ENCODE measurements at places on chromosomes 7 and 10.

GRCh38 chr7:117165656-117166055 is 157.2 kb downstream of the WNT2 start:
- DNase-seq: no peak

- no peak for DNase-seq
These were observed 589.1 kb upstream of the GALNT17 start for GRCh38 chr7:70542750-70543376.

- DNase-seq: no peak
These were observed 407.6 kb downstream of the AUTS2 start for GRCh38 chr7:70005891-70006260.

DNA sequence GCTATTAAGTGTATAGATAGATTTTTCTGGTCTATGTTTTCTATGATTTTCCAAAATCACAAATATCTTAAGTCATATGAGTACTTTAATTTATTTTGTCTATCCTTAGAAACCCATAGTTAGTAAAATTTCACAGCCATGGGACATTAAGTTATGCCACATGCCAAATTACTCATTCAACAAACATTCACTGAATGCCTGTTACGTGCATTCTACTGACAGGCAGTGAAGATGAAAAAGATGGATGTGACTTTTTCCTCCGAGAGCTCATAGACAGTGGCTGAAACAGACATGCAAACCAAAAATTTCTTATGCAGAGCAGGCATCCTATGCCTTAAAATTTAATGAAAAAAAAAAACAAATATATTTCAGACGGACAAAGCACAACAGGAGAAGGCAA is 84.9 kb downstream of the CHRM2 start:
- no peak for DNase-seq

DNA sequence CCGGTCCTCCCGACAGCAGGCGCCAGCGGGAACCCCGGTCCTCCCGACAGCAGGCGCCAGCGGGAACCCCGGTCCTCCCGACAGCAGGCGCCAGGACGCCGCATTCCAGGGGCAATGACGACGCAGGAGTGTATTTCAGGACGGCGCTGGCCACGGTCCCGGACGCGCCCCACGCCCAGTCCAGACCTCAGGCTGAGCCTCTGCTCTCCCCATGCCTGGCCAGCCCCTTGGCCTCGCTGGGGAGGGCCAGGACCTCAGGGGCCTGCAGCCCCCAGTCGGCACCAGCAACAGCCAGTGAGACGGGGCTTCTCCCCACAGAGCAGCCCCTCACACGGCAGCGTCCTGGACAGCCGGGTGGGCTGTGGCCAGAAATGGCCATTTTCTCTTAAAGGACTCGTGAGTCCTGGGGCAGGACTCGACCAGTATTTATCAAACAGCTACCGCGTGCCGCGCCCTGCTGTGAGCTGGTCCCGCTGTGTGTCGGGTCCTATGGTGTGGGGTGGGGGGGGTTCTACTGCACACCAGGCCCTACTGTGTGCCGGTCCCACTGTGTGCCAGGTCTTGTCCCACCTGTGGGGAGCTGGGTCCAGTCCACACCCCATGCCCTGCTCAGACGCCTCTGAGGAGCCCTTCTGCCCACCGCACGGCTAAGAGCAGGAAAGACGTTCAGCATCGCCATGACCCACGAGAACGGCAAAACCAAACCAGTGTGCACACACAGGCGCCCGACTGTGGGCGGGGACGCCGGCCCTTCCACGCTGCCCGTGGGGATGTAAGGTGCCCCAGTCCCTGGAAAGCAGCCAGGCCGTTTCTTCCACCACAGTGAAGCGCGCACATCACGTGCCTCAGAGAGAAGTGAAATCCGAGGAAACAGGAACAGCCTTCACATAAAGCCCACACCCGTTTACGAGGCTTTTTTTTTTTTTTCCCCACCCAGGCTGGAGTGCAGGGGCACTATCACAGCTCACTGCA is 33.3 kb downstream of the GET4 start:
- DNase-seq: peak; percentile 55

DNA sequence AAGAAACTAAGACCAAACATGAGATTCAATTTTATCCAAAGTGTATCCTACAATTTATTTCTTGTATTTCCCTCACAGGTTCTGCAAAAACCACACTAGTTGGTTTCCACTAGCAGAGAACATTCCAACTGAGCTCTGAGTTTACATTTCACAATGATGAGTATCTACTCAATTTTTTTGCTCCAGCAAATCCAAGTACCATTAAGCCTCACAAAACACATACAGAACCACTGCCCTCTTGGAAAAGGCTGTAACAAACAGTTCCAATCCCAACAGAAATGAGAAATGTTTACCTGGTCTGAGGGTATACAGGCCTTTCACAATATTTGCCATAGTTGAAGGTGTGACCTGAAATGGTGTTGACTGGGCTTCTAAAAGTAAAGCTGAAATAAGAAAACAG is 59.9 kb downstream of the CACUL1 start:
- no peak for DNase-seq

DNA sequence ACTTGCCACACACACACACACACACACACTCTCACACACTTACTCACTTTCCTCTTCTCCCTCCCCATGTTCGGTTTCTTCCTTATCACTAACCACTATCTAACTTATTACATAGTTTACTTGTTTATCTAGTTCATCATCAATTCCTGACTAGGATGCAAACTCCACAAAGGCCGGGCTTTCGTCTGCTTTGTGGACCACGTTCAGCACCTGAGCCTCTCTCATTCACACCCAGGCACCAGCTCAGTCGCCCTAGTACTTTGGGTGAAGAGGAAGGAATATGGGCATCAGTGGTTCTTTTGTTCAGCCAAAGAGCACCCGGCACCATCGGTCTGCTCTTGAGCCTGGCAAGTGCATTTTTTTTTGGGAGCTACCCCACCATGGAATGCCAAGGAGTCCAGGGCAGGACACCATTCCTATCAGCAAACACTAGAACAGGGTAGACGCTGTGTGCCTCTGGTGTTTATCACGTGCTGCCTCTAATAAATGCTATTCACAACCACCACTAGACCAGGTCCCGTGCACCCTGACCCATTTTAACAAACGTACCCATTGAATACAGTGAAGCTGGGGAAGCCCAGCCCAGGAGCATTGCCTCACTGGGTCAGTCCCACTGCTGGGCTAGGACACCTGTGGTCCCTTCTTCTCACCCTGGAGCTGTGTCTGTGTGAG is 2.2 kb downstream of the C10orf67 start:
- peak; percentile 28 for DNase-seq

GRCh38 chr10:117790179-117790578 is 247.6 kb downstream of the EMX2 start:
- DNase-seq: no peak

GRCh38 chr10:73648975-73649829 is 6.6 kb downstream of the SYNPO2L start:
- no peak for DNase-seq

- DNase-seq: no peak
These were observed 17.1 kb downstream of the GRID1 start for GRCh38 chr10:86349474-86349873.

GRCh38 chr7:131835141-131835540 is 278.7 kb upstream of the PODXL start:
- no peak for DNase-seq

DNA sequence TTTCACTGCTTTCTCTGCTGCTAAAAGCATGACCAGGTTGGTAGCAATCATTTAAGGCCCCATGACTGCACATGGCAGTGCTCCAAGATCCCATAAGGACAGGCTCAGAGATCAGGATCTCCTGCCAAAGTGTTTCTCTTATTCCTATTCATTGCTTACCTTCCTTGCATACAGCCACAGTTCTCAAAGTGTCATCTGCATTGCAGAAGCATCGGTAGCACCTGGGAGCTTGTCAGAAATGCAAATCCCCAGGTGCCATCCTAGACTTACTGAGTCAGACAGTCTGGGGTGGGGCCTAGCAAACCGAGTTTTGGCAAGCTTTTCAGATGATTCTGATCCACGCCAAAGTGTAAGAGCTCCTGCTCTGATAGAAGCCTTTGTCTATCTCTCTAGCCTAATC is 489.0 kb upstream of the AUTS2 start:
- no peak for DNase-seq

GRCh38 chr10:69640196-69640980 is 10.3 kb downstream of the FAM241B start:
- DNase-seq: no peak

- DNase-seq: no peak
These were observed 47.1 kb downstream of the MTURN start for GRCh38 chr7:30181736-30182522.

- DNase-seq: no peak
These were observed 690.1 kb upstream of the COBL start for GRCh38 chr7:52006674-52007073.

DNA sequence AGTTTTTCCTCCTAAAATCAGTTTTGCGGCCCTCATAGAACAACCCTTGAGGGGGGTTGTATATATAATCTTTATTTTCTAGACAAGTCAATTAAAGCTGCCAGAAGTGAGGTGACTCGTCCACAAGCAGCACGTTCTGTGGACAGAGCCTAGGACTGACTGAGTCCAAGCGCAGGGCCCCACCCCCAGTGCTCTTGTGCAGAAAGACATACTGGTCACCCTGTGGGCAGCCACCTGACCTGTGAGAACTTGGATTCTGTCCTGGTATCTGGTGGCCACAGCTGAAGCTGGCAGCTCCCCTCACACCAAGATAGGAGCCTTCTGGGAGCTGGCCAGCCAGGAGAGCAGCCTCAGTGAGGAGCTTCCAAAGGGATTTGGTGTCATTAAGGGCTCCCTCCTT is 89.3 kb downstream of the GRK5 start:
- DNase-seq: no peak

GRCh38 chr7:112508404-112508803 is 27.6 kb downstream of the LSMEM1 start:
- no peak for DNase-seq

DNA sequence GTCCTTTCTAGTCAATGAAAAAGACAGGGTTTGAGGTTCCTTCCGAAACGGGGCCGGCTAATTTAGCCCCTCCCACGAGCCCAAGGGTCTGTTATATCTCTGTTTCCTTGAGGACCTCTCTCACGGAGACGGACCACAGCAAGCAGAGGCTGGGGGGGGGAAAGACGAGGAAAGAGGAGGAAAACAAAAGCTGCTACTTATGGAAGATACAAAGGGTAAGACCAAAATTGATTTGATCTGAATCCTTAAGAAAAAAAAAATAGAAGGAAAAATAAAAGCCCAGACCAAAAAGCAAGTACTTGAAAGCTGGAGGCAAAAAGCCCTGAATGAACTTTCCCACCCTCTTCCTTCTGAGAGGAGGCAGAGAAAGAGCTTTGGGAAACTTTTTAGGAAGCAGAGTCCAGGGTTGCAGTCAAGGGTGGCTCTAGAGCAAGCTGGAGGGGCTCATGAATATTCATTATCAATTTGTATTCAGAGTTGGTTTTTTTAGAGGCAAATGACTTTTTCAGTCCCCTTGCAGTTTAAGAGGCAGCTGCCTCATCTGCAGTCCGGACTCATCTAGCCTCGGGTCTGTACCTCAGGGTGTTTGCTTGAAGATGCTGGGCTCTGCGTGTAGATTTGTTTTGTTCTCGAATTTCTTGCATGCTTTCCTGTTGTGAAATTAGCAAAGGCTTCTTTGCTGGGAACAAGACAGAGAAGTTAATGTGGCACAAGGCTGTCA is at the start of gene ENTPD1:
Gene ENTPD1 (plus strand): TSS at position 123 of the 721 bp plus-strand sequence. CDS start 77 bp downstream, at position 200.
- DNase-seq: no peak

DNA sequence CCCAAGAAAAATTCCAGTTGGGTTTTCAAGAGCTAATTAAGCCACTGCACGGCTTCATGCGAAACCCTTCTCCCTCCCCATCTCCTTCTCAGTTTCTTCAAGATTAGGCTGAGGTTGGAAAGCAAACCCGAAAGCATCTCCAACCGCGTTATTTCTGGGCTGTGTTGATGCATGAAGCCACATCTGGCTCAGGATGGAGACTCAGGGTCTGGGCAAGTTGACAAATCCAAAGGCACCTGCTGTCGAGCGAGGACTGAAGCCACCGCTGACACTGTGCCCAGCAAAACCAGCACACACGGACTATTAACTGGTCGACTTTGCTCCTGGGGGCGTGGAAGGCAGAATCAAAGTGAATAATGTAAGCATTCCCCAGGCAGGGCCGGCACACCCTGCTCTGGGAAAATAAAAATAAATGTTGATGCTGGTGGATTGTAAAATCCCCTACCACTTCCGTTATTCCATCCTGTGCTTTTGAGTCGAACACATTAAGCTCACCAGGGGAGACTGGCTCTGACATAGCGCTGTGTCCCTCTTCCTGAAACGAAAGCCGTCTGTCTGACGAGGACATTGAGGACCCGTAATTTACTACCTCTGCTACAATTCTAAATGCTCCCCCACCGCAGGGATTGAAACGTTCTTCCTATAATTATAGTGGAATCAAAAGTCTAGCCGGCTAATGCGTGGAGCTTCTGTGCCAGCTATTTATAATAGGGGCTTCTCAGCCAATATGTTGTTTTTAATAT is 269.8 kb downstream of the ADARB2 start:
- no peak for DNase-seq

GRCh38 chr7:142104550-142105527 is 6.7 kb upstream of the MGAM2 start:
- DNase-seq: no peak

DNA sequence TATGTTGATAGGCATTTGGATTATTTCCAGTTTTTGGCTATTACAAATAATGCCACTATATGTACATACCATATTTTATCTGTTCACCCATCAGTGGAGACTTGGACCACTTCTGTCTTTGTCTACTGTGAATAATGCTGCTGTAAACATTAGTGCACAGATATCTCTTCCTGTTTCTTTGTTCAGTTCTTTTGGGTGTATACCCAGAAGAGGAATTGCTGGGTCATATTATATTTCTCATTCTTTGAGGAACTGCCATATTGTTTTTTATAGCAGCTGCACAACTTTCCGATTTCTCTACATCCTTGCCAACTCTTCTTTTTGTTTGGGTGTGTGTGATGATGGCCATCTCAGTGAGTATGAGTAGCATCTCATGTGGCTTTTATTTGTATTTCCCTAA is 218.0 kb downstream of the LRMDA start:
- DNase-seq: no peak

DNA sequence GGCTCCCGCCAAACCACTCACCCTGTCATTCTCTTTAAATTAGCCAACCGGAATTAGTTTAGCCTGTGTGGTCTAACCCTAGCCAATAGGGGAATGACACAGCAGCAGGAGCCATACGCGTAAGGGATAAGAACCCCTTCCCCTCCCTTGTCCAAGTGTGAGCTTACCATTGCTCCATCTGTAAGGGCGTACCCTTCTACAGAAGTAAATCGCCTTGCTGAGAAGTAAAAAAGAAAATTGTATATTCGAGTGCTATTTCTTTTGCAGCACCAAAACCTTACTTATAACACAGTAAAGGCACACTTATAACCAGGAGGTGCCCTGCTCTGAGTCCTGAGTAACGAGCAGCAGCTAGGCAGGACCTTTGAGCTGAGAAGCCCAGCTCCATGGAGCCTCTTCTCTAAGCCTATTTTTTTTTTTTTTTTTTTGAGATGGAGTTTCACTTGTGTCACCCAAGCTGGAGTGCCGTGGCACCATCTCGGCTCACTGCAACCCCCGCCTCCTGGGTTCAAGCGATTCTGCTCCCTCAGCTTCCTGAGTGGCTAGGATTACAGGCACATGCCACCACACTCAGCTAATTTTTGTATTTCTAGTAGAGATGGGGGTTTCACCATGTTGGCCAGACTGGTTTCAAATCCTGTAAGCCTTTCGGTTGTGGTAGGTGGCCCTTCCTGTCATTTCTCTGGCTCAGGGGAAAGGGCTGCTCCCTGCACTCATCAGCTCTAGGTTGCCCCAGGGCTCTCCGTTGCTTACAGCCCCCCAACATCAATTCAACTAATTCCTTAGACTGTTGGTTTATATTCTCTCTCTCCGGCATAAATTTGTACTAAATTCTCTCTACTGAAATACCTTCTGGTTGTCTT is 73.3 kb downstream of the NSUN6 start:
- no peak for DNase-seq

Measured in CD4-positive, alpha-beta T cell treated with Interleukin-6 for 4 hours (primary cell).